ENCODE measurements at places on chromosomes 12 and 14. TPM values are rescaled to one million over a fixed set of nuclear protein-coding genes. Genes with fewer than 3 reads are reported as not detected.

- no peaks in the 10 kb centered on the region for H3K36me3 ChIP-seq
- DNase-seq: no peak
- H3K27me3 ChIP-seq: peaks cover 4% of the 10 kb centered on the region
These were observed 251.0 kb upstream of the SFSWAP start for GRCh38 chr12:131459773-131460365.

DNA sequence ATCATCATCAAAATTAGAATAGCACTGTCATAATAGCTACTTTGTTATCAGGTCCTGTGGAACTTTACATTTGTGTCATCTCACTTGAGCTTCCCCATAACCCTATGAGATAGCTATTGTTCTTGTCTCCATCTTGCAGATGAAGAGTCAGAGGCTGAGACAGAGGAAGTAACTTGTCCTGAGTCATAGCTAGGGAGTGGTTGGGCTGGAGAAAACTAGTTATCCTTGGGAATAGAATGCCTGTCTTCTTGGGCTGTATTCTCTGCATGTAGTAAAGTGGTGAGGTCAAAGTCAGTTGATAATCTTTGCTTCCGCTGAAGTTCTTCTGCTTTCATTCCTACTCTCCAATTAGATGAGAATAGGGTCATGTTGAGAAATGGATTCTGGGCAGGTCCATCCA, 117.0 kb downstream of the SMOC1 start:
- no peaks in the 10 kb centered on the region for H3K36me3 ChIP-seq
- no peak for DNase-seq
- no peak overlapping the region for H3K4me3 ChIP-seq
- no peaks in the 10 kb centered on the region for H3K27me3 ChIP-seq
- H3K4me1 ChIP-seq: no peaks in the 10 kb centered on the region

DNA sequence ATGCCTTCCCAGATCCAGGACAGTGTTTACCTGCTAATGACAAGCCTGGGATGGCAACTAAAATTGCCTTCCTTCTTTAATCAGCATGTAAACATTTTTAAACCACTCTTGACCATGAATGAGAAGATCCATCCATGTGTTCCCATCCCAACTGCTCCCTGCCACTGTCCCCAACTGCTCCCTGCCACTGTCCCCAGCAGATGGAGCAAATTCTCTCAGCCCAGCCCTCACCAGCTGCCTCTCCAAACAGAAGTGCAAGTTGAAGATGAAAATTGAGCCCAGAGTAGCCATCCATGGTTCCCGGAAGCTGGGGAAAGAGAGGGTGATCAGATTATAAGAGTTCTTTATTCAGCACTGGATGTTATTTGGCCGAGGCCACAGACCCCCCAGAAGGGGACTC, 133.1 kb downstream of the SLC15A4 start:
- H3K4me1 ChIP-seq: no peaks in the 10 kb centered on the region
- H3K27me3 ChIP-seq: no peaks in the 10 kb centered on the region
- no peak overlapping the region for H3K27ac ChIP-seq
- no peak overlapping the region for H3K4me3 ChIP-seq

GRCh38 chr12:124866195-124866882, 2.7 kb upstream of the SCARB1 start:
- no peak for DNase-seq
- H3K27me3 ChIP-seq: no peaks in the 10 kb centered on the region
- no peaks in the 10 kb centered on the region for H3K36me3 ChIP-seq

DNA sequence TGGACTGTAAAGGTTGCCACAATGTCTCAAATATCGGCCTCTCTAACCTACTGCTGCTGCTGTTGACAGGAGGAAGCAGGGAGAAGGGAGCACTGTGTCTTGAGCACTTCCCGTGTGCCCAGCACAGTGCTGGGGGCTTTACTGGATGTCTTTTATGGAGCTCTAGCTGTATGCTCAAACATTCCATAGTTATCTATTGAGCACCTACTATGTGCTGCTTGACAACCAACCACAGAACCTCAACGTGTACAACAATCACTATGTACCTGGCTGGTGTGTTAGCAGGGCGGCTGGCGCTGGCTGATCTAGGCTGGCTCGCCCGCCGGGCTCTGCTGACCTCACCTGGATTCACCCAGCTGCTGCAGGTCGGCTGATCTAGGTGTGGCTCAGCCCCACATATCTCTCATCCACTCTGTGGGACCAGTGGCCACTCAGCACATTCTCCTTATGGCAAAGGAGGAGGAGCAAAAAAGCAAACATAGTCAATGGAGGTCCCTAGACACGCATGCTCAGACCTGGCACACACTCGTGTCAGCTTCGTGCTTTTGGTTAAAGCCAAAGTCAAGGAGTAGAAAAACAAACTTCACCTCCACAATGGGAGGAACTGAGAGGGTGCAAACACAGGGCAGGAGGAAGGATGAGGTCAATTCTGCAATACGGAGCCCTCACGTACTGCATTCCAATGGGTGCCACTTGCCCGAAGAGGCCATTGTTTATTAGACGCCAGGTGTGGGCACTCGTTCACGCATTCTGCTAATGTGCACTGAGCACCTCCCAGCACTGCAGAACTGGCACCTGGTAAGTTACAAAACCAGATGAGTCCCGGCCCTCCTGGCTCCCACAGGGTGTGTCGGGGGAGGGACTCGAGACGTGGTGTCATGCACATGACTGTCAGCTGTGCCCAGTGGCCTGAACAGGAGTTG, 147.2 kb downstream of the SCARB1 start:
- no peaks in the 10 kb centered on the region for H3K36me3 ChIP-seq
- no peak overlapping the region for H3K27ac ChIP-seq
- no peaks in the 10 kb centered on the region for H3K27me3 ChIP-seq
- no peak overlapping the region for H3K4me3 ChIP-seq
- no peak for DNase-seq

DNA sequence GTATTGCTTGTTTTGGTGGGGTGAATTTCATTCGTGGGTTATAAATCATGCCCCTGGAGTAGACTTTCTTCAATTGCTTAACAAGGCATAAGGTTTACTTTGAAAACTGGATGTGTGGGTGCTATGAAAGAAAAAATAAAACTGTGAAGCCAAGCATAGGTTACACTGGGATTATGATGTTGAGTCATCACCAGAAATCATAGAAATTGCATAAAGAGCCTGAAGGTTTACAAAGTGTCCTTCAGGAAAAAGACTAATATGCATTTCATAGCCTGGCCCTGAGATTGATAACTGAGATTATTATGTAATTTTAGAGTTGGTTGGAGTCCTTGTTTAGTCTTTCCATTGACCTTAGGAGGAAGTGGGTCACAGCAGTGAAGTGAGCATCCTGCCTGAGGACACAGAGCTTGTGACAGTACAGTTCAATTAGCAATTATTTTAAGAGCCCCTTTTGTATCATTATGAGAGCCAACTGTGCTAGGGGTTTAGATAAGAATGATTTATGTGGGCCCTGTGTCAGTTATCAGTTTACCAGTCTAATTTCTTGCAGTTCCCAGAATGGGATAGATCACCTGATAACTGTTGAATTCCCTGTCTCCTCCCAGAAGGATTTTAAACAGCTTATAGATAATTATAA, 13.6 kb downstream of the LRRK2 start:
- H3K4me3 ChIP-seq: no peak overlapping the region
- no peak overlapping the region for H3K27ac ChIP-seq
- no peak for DNase-seq
- peaks cover 5% of the 10 kb centered on the region for H3K36me3 ChIP-seq
- H3K27me3 ChIP-seq: no peaks in the 10 kb centered on the region

DNA sequence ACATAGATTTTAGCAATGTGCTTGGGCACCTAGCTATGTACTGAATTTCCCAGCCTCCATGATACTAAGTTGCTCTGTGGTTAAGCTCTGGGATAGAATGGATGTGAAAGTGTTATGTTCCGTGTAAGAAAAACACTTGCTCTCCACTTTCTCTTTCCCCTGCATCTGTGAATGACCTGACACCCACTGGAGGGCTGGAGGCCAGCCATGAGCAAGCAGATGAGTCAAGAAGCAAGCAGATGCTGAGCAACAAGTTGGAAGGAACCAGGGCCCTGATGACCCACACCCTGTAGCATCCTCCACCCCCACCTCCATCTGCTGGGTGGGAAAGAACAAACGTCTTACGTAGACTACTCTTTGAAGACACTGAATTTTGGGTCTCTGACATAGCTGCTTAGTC, 56.6 kb downstream of the EID3 start:
- H3K27ac ChIP-seq: no peak overlapping the region
- H3K27me3 ChIP-seq: no peaks in the 10 kb centered on the region
- DNase-seq: no peak
- H3K36me3 ChIP-seq: no peaks in the 10 kb centered on the region
- H3K4me3 ChIP-seq: no peak overlapping the region

GRCh38 chr12:52222692-52223091, 10.4 kb upstream of the KRT7 start:
- H3K4me1 ChIP-seq: no peaks in the 10 kb centered on the region
- H3K36me3 ChIP-seq: no peaks in the 10 kb centered on the region
- no peaks in the 10 kb centered on the region for H3K27me3 ChIP-seq
- H3K4me3 ChIP-seq: no peak overlapping the region
- H3K27ac ChIP-seq: no peak overlapping the region
- DNase-seq: no peak

Gene DNAI7
- 0.74 TPM for polyA plus RNA-seq

- no peaks in the 10 kb centered on the region for H3K36me3 ChIP-seq
- DNase-seq: no peak
- H3K4me1 ChIP-seq: peaks cover 17% of the 10 kb centered on the region
- H3K4me3 ChIP-seq: no peak overlapping the region
- no peaks in the 10 kb centered on the region for H3K27me3 ChIP-seq
- H3K27ac ChIP-seq: peak overlapping the region; percentile 43
These were observed 2.7 kb downstream of the PCNX4 start for GRCh38 chr14:60094306-60094897.

Gene PMEL
- 1.0 TPM for polyA plus RNA-seq

Gene KIF5A
- 5.6 TPM for polyA plus RNA-seq

Gene TAS2R19
- polyA plus RNA-seq: 0.54 TPM

Gene GLI1
- polyA plus RNA-seq: 0.44 TPM

- no peak overlapping the region for H3K27ac ChIP-seq
- no peak for DNase-seq
- no peak overlapping the region for H3K4me3 ChIP-seq
- H3K4me1 ChIP-seq: no peaks in the 10 kb centered on the region
- no peaks in the 10 kb centered on the region for H3K36me3 ChIP-seq
- no peaks in the 10 kb centered on the region for H3K27me3 ChIP-seq
These were observed 8.2 kb upstream of the CLEC2A start for GRCh38 chr12:9940375-9940774.

GRCh38 chr14:89658977-89659670, 242.1 kb upstream of the FOXN3 start:
- H3K4me3 ChIP-seq: no peak overlapping the region
- DNase-seq: no peak
- no peak overlapping the region for H3K27ac ChIP-seq
- no peaks in the 10 kb centered on the region for H3K27me3 ChIP-seq

- no peaks in the 10 kb centered on the region for H3K36me3 ChIP-seq
- no peak overlapping the region for H3K27ac ChIP-seq
- no peaks in the 10 kb centered on the region for H3K4me1 ChIP-seq
- DNase-seq: no peak
- no peak overlapping the region for H3K4me3 ChIP-seq
- H3K27me3 ChIP-seq: no peaks in the 10 kb centered on the region
These were observed 54.8 kb upstream of the TTC7B start for GRCh38 chr14:90870950-90871604.

DNA sequence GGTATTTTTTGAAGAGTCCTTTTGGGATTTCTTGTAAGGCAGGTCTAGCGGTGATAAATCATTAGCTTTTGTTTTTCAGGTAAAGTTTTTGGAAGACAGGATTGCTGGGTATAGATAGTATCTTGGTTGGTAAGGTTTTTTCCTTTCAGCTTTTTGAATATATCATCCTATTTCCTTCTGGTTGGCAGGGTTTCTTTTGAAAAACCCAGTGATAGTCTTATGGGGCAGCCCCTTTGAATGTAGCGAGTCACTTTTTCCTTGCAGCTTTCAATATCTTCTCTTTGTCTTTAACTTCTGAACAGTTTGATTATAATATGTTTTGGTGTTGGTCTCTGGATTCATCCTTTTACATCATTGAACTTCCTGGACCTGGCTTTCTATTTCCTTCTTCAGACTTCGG, 20.2 kb downstream of the TMX1 start:
- DNase-seq: no peak
- H3K36me3 ChIP-seq: no peaks in the 10 kb centered on the region
- H3K4me3 ChIP-seq: no peak overlapping the region
- no peaks in the 10 kb centered on the region for H3K27me3 ChIP-seq

Gene ANKRD33
- 0.24 TPM for polyA plus RNA-seq

Gene HOXC4
- polyA plus RNA-seq: 2.9 TPM

Gene APOF
- not detected for polyA plus RNA-seq

Gene SIX6
- polyA plus RNA-seq: not detected
